ENCODE measurements at places on chromosomes 13 and 19.

DNA sequence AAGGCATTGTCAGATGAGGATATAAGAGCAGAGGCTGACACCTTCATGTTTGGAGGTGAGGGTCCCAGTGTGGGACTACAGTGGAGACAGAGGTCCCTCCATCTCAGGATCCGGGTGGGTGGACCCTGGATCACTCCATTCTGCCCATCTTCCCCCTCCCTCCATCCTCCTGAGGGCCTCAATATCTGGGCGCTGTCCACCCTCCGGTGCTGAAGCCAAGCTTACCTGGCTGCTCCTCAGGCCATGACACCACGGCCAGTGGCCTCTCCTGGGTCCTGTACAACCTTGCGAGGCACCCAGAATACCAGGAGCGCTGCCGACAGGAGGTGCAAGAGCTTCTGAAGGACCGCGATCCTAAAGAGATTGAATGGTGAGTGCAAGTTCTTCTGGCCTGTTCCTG is 11.9 kb downstream of the CYP4F12 start:
- no peak for DNase-seq

GRCh38 chr13:111572956-111573761 is 252.7 kb downstream of the TEX29 start:
- DNase-seq, result no peak

DNA sequence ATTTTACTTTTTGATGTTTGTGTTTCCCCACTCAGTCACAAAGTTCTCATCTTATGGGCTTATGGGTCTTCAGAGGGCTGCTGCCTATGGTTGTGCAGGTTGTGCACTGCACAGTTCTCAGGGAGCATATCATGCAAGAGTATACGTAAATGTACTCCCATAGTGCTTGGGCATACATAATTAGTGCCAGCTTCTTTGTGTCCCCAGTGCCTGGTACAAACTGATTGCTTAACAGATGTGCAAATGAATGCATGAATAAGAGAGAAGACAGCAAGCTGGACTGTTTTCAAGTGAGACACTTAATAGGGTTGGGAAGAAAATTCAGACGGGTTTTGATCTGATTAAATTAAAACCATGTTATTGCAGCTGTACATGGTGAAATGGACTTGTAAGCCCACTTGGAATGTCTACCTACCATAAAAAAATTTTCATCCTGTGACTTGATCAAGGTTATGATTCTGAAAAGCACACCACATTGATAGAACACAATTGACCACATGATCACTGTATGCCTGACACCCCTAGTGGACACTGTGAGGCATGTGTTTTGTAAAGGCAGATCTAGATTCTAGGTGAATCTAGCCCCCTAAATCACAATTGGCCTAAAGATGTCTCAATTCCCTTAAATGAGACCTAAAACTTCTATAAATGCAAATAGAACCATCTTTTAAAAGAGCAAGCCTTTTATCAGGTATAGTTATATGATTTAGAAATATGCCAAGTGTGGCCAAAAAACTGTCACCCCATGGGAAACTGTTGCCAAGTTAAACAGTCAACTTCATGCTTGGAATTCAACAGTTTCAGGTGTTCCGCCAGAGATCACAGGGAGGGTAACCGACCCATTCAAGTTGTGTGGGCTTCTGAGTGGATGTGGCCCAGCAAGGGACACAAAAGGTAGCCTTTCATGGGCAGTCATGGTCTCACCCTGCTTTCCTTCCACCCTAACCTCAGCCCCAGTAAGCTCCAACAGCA is 27.9 kb downstream of the FAM124A start:
- no peak for DNase-seq

GRCh38 chr19:57263244-57263741 is 17.0 kb upstream of the ZNF460 start:
- no peak for DNase-seq

DNA sequence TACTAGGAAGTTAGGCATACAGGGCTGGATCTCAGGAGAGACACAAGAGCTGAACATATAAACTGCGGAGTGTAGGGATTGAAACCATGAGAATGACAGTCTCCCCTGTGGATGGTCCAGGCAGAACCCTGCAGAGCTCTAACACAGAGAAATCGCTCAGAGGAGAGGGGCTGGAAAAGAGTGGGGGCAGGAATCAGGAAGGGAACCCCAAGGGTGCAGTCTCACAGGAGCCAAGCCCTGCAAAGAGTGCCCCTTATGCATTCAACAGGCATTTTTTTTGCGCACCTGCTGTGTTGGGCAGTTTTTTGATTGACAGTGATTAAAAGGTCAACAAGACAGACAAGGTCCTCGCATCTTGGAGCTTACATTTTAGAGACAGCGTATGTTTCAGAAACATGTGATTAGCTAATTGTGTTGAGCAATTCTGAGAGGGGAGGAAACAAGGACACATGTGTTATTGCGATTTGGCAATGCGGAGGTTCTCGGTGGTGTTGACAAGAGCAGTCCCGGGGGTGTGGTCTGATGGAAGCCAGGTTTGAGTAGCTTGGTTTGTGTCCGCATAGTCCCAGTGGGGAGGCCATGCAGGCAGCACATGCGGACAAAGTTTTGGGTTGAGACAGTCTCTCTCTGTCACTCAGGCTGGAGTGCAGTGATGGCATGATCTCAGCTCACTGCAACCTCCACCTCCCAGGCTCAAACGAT is 182.6 kb upstream of the IRS2 start:
- no peak for DNase-seq

DNA sequence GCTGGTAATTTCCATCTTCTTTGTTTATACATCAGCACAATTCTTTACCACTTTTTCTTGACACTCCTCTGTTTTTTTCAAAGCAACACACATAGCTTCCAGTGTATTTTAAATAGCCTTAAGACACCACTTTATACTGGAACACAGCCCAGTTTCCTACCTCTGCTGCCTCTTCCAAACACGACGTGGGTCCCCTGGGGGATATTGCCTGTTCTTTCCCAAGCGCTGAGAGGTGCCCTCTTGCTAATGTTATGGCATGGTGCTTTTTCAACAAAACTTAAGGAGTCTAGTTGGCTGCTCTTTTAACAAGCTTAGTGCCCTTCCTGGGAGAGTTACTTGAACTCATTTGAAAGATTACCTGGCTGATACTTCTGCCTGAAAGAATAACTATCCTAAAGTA is 112.7 kb downstream of the OLFM4 start:
- no peak for DNase-seq
